ENCODE measurements at places on chromosomes 6 and 20.
A peak's percentile ranks its signal among the peaks of the same experiment; 100 is the strongest.

GRCh38 chr20:44073675-44074071 is 113.3 kb downstream of the JPH2 start:
- no peak for DNase-seq

DNA sequence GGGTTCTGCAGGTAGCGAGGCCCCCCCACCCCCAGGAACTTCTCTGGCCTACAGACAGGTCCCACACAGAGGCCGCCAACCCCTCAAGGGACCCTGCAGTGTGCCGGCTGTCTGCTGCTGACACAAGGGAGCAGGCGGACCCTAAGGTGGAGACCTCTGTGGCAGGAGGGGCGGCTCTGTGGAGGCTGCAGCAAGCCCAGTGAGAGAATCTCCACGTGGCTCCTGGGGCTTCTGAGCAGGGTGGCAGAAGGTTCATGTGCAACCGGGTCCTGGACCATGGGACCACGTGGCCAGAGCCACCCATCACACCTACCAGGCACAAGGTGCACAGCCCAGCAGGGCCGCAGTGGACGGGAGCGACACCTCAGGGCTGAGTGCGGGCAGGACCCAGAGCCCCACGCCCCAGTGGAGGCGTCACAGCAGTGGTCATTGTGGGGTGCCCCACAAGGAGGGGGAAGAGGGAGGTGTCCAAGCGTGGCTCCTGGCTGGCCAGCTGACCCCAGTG is 4.3 kb downstream of the ARFRP1 start:
- no peak for DNase-seq

GRCh38 chr6:73349311-73349710 is 4.8 kb downstream of the DPPA5 start:
- DNase-seq, result no peak

DNA sequence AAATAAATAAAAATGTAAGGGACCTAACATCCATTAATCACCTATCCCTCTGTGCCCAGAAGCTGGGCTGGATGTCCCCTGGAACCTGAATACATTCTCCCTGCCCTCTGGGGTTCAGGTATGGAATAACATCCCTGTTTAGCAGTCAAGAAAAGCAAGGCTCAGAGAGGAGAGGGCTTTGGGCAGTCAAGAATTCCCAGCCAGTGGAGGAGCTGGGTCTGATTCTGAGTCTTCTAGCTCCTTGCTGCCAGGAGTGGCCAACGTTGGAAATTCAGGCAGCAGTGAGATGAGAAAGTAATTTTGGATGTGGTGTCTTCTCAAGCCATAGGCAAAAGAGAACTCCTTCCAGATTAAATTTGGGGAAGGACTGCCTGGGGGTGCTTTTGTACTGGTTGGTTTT is 42.6 kb upstream of the ZNFX1 start:
- peak; percentile 46 for DNase-seq

- DNase-seq, result peak; percentile 97
Observed at GRCh38 chr6:12483712-12484111, 193.6 kb downstream of the EDN1 start.

DNA sequence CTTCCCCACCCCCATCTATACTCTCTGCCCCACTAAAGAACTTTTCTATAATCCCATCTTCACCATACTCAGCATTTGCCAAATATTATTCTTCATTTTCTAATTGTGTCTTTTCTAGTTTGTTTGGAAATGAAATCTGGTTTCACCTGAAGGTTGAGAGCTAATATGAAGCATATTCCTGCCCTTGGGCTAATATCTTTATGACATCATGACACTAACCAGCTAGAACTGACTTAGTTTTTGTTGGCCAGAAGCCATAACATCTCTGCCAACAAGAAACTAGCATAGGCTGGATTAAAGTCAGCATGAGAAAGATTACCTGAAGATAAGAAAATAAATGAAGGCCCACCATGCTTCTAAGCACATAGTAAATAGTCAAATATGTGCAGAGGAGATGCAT is 16.7 kb downstream of the UNC5CL start:
- peak; percentile 61 for DNase-seq

GRCh38 chr6:23200946-23201345 is 631.6 kb downstream of the HDGFL1 start:
- no peak for DNase-seq

Measured in Daoy (cell line).